ENCODE measurements at places on chromosomes 6 and 20. TPM values are rescaled to one million over a fixed set of nuclear protein-coding genes. Genes with fewer than 3 reads are reported as not detected.

GRCh38 chr6:85401186-85402021, 48.5 kb upstream of the NT5E start:
- DNase-seq, result no peak

DNAH8 gene
- total RNA-seq, result 2.2 TPM

MYBL2 gene
- total RNA-seq, result 6.4 TPM

FOXO3 gene
- total RNA-seq, result 21.8 TPM

CCM2L gene
- 4.9 TPM for total RNA-seq

DNA sequence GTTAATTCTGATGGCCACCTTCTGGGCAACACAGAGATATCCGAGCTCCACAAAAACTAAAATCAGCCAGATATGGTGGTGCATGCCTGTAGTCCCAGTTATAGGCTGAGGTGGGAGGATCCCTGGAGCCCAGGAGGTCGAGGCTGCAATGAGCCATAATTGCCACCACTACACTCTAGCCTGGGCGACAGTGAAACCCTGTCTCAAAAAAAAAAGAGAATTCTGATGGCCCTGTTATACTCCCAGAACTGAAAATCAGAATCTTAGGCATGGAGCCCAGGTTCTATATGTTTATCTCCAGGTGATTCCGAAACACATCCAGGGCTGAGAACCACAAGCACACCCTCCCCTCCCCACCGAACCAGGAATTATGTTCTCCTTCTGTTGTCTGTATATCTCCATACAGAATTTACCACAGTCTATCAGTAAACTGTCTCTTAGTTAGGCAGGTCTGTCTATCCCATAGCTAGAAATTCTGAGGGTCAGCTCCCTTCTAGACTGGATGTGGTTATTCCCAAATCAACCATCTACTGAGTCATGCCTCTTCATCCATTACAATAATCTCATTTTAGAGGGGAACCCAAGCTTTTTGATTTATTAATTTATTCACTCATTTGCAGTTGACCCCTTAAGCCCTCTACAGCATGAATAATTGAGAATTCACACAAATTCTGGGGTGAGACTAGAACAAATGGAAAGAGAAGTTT, 24.8 kb upstream of the CCND3 start:
- no peak for DNase-seq

COL19A1 gene
- total RNA-seq, result 4.8 TPM

DNA sequence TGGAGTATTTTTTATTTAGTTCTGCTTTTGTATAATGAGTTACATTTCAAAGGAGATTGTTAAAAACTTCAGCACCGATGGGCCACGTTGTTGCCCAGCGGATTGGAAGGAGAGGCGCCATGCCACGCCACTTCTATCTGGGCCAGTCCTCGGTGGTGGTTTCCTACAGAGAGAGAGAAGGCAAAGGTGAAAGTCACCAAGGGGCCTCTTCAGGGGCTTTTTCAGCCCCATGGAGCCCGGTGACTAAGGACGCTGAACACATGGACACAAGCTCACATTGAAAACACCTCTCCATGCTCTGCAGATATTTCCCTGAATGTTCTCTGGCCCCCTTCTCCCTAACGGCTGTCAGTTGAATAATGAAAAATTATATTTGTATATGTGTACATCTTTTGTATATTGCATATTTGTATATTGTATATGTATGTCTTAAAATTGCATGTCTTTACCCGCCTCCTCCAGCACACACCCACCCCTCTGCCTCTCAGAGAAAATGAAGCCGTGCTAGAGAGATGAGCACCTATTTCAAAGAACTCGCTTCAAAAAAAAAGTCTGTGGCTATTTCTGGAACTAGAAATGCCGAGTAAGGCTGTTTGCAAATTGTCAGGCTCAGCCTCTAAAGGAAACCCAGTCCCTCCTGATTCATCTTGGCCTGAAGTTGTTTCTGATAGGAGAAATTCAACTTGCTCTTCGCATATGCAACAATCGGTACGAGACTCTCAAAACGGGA, 91.9 kb upstream of the CDH4 start:
- peak; percentile 46 for DNase-seq
